ENCODE measurements at places on chromosomes 4 and X. TPM values are rescaled to one million over a fixed set of nuclear protein-coding genes. Genes with fewer than 3 reads are reported as not detected.

DNA sequence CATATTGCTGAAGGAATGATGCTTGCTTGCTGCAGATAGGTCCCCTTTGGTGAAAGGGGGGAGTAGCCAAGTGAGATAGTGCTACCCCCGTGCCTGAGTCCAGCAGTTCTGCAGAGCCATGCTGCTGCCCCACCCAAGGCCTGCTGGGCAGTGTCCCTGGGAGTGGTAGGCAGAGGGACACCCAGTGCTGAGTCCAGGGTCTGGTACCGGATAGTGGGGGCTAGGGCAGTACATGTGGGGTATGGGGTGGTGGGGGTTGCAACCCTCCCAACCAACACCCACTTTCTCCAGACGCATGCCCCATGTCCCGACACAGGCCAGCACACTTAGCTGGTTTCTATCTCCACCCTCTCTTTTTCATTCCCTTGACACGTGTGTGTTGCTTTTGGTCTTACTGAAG, 62.0 kb upstream of the TLR2 start:
- DNase-seq: no peak

DNA sequence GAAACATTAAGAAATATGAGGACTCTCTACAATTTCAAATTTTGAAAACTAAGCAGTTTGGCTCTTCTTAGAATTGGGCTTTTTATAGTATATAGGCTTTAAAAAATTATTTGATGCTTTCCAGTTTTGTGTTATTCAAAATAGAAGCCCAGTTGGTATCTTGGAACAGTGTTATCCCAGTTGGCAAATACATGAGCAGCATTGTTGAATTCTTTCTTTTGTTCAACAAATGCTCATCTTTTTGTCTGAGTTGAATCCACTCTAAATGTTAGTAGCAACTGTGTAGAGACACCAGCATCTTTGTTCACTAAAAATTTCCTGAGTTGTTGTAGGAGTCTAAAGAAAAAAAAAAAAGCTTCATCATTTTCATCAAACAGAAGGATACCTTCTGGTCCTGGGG, 41.0 kb upstream of the LIMCH1 start:
- no peak for DNase-seq

The HMX1 gene
- not detected for total RNA-seq

The RBMX gene
- 123 TPM for total RNA-seq

DNA sequence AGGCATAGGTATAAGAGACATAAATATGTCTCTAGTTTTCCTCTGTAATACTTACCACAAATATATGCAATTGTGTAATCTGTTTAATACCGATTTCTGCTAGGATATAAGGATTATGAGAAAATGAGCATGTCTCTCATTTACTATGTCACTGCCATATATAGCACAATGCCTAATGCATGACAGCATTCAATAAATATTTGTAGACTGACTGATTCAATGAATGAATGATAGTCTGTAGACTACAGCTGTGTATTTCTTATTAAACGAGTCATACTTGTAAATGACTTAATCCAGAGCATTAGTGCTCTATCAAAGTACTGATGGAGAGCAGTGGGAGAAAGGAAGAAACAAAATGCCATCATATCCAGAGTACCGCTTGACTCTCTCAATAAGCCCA, 175.6 kb downstream of the PPP3CA start:
- no peak for DNase-seq

- no peak for DNase-seq
Measured at GRCh38 chr4:22514481-22514880, 1.4 kb downstream of the ADGRA3 start.

GRCh38 chr4:72427057-72427456, 142.0 kb downstream of the ADAMTS3 start:
- no peak for DNase-seq

DNA sequence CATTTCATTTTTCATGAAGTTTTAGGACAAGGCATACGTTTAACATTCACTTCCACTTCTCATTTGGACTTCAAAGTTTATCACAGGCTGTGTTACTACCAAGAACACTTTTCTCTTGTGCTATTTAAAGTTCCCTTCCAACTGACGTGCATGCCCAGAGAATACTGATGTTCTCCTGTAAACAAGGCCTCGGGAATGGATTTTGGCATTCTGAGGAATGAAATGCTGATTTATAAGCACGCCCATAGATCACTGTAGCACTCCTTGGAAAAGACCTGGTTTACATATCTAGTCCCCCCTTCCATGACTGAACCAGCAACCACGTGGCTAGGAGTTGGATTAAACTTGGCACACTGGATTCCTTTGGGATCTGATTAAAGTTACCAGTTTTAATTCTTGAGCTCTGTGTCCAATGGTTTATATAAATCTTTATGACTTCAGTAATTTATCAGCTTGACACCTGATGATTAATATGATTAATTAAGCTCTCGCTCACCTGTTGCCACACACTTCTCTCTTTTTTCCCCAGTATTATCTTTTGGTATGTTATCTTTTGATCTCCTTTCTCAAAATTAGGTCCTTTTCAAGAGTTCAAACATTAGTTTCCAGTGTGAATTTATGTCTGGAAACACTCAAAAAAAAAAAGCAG, 122.4 kb upstream of the HAND2 start:
- no peak for DNase-seq

DNA sequence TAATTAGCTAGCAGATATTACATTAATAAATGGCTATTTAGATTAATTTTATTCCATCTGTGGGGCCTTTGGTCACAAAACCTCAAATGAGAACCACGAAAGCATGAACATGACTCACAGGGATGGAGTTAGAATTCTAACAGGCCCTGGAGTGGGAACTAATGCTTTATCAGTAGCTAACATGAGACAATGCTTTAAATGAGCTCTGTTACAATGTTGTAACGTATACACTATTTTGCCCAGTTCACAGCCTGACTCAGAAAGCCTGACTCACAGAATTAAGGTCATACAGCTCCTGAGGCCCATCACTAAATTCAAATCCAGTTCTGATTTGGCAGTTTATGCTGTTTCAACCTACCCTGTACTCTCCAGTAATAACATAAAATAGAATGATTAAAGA, 23.2 kb downstream of the VEGFC start:
- no peak for DNase-seq

- no peak for DNase-seq
Measured at GRCh38 chrX:7972586-7972985, 45.4 kb upstream of the PNPLA4 start.

The ZNF185 gene
- total RNA-seq: 1.4 TPM

- DNase-seq: peak; percentile 46
Measured at GRCh38 chr4:4791299-4792111, 68.0 kb upstream of the MSX1 start.

- DNase-seq: no peak
Measured at GRCh38 chr4:188903986-188904385, 764.7 kb downstream of the TRIML1 start.

The GLRB gene
- 16.9 TPM for total RNA-seq

- DNase-seq: no peak
Measured at GRCh38 chr4:153259661-153260060, 55.4 kb downstream of the TRIM2 start.

DNA sequence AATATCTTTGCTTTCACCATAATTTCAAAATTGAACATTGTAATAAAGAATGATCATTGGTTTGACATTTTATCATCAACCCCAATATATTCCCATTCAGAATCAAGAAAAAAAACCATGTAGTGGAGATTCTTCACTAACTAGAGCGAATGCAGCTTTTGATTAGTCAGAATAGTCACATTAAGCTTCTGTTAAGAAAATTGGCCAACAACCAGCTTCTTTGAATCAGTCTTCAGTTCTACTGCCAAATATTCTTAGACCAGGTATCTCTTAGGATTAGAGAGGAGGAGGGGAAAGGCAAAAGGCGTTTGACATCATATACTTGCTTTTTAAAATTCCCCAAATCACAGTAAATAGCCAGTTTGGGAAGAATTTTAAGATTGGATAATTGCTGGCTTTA, 22.2 kb upstream of the TBC1D8B start:
- DNase-seq: no peak

The PPM1K gene
- total RNA-seq: 109 TPM

DNA sequence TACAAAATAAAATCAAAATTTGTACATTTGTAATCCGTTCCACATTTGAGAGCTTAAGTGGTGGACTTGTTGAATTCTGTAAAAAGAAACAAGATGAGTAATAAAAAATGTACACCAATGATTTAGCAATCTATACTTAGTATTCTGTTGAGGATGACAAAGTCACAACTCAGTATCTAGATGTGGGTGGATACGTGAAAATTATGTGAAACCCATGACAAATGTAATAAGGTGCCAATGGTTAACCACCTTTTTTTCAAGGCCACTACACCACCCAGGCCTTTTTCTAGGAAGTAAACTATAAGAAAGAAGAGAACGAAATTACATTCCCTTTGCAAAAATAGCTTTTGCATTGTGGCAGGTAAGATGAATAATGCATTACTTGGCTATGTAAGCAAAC, 77.0 kb downstream of the ATP8A1 start:
- no peak for DNase-seq

DNA sequence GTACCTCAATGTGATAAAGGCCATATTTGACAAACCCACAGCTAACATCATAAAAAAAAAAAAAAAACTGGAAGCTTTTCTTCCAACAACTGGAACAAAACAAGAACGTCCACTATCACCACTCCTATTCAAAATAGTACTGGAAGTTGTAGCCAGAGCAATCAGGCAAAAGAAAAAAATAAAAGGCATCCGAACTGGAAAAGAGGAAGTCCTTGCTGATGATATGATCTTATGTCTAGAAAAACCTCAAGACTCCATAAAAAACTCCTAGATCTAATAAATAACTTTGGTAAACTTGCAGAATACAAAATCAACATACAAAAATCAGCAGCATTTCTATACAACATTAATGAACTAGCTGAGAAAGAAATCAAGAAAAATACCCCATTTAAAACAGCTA, 134.3 kb downstream of the TEX11 start:
- no peak for DNase-seq

The MAGEA4 gene
- total RNA-seq: not detected
